Stimulated activated CD4-positive, alpha-beta T cell treated with anti-CD3 and anti-CD28 coated beads, Interleukin-12 subunit alpha, Interleukin-12 subunit beta, amount 100 ng/mL, for 4 hours (primary cell): ENCODE measurements at places on chromosomes 12 and 14.

DNA sequence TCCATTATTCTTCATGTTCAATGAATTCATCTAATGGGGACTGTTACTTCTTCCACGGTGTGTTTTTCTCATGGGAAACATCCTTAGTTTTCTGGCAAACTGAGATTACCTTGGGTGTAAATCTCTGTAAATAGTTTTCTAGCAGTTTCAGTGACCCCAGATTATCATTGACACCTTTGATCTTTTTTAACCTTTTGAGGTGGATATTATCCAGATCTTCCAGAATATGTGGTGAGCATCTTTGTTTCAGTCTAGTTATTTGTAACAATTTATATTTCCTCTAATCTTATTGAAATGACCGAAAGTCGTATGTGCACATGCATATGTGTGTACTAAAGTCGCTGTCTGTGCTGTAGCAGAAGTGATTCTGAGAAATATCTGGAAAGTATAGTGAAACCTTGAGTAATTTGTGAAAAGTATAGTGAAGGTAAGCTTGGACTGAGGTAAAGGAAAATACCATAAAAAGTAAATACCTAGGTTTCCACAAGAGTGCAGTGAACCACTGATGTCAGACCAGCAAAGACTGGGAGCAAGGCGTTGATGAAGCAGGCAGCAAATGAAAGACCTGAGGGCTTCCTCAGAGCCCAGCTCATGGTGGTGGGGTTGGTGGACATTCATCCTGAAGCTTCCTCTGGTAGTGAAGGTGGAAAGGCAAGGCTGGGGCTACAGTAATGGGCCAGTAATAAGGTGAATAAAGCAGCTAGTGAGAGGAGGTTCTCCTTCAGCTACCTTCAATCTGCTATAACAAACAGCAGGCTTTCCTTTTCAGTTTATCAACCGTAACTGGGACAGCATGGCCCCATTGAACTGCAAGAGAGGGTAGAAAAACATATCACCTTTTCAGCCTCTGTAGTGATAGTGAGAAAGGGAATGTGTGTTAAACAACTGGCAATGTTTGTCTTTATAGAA, 480.2 kb upstream of the FBXO33 start:
- no peak for DNase-seq

- no peak for DNase-seq
Measured at GRCh38 chr14:102103062-102103695, 16.3 kb upstream of the HSP90AA1 start.

DNA sequence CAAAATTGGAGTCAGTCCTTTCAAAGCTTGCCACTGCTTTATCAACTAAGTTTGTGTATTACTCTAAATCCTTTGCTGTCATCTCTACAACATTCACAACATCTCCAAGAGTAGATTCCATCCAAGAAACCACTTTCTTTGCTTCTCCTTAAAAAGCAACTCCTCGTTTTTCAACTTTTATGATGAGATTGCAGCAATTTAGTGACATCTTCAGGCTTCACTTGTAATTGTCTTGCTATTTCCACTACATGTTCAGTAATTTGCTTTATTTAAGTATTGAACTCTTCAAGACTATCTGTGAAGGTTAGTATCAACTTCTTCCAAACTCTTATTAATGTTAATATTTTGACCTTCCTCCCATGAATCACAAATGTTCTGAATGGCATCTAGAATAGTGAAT, 747.9 kb downstream of the TMTC2 start:
- no peak for DNase-seq

GRCh38 chr12:99137124-99137855, 492.2 kb downstream of the APAF1 start:
- DNase-seq = no peak

GRCh38 chr14:90600619-90601018, 203.8 kb downstream of the CALM1 start:
- no peak for DNase-seq
